ENCODE measurements at places on chromosomes 1 and 21.

- no peak for DNase-seq
Observed at GRCh38 chr1:27689423-27690173, 17.6 kb upstream of the IFI6 start.

- no peak for DNase-seq
Observed at GRCh38 chr21:14632359-14632758, 86.2 kb upstream of the SAMSN1 start.

DNA sequence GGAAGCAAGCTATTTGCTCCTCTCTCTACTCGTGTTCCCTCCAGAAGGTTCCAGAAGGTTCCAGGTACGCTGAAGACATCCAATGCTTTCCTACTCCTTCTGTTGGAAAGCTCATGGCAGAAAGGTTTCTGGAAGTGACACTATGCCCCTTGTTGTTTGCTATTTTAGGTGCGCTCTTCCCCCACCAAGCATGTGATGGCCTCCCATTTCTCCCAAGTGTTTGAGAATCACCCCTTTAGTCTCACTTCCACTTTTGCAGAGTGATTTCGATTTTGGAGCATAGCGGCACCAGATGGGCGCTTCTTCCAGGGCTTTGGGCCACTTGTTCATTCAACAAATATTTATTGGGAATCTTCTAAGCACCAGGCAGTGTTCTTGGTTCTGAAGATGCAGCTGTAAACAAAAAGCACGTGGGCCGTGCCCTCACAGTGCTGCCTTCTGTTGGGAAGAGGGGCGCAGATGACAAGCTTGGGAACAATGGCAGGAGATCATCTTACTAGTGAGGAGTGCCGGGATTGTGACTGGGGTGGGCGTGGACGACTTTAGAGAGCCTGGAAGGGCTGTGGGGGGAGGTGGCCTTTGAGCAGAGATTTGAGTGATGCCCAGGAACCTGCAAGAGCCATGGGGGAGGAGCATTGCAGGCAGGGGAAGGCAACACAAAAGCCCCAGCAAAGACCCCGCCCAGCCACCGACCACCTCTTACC, 43.0 kb upstream of the TARDBP start:
- DNase-seq, result no peak

GRCh38 chr1:87956072-87956471, 627.4 kb downstream of the LMO4 start:
- DNase-seq, result no peak

DNA sequence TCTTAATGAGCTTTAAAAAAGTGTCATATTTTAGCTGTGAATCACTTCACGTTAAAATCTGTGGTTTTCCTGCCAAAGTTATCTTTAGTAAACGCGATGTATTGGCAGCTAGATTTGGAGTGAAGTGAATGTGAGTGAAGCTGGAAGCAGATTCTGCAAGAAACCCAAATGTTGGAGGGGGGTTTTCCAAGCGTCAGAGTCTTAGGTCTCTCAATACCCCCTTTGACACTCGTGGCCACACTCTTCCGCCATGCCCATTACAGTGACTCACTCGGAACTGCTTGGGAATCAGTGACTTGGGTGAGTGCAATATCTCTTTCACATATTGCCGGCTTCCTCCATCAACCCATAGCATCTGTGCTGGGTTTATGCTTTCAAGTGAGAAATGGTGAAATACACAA, 17.5 kb downstream of the B3GALT5 start:
- DNase-seq, result no peak

- DNase-seq, result no peak
Observed at GRCh38 chr1:37945743-37946702, 830 bp downstream of the INPP5B start.

GRCh38 chr21:42580793-42581321, 67.2 kb downstream of the SLC37A1 start:
- DNase-seq, result no peak

DNA sequence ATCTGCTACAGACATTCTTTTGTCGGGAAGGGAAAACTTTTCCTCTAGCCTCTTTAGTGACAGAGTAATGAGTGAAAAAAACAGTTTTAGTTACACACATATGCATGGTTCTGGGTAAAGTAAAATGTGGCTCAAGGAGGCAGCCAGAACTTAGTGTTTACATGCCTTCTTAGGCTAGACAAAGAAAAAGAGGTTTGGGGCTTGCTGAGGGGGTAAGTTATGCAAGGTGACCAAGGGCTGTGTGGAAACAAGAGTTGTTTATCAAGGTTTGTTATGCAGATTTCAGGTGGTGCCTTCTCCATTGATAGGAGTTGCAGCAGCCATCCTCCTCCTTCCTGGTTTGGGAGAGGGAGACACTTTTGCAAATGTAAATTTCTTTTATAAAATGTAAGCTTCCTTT, 66.5 kb upstream of the RAB3GAP2 start:
- DNase-seq, result no peak

- no peak for DNase-seq
Observed at GRCh38 chr1:169694304-169695075, 16.9 kb downstream of the SELL start.

- peak; percentile 13 for DNase-seq
Observed at GRCh38 chr1:64117492-64117891, 85.9 kb upstream of the UBE2U start.

All from vagina (tissue), 2 donors.